ENCODE measurements at places on chromosomes 3 and 15.

- DNase-seq: no peak
Observed at GRCh38 chr15:40245666-40246450, 7.0 kb downstream of the PAK6 start.

DNA sequence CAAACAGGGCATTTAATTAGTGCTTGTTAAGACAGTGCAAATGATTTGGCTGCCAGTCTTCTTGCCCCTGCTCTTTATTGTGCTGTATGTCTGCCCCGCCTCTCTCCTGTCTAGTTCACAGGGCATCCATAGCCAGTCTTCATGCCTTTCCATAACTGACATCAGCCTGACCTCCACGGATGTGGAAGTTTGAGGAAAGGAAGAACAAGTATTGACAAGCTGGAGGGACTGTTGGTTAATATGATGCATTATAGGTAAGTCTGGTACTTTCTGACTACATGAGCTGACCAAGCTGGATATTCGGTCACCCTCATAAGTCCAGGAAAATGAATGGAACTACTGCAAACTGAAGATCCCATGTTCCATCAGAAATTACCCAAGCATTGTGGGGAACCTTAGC, 325.9 kb downstream of the TIGIT start:
- no peak for DNase-seq

- DNase-seq: no peak
Observed at GRCh38 chr15:40252141-40252437, 13.2 kb downstream of the PAK6 start.

DNA sequence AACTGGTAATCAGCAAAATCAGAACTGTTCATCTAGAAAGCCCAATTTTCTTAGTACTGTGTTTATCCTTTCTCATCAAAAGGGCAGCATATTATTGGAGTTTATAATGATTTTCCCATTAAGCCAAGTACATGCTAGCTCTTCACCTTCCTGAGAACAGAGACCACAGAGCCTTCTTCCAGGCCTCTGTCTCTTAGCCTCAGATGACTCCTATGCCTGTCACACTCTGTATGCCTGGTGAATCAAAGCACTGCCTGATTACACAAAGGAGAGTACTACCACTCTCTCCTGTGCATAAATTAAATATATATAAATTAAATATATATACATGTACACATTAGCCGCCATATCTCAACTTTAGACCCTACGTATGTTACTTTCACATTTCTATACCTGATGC, 636.1 kb downstream of the NTRK3 start:
- DNase-seq: no peak

GRCh38 chr3:127049393-127049792, 66.5 kb downstream of the PLXNA1 start:
- no peak for DNase-seq

- DNase-seq: no peak
Observed at GRCh38 chr3:111608383-111608782, 13.2 kb upstream of the ZBED2 start.

DNA sequence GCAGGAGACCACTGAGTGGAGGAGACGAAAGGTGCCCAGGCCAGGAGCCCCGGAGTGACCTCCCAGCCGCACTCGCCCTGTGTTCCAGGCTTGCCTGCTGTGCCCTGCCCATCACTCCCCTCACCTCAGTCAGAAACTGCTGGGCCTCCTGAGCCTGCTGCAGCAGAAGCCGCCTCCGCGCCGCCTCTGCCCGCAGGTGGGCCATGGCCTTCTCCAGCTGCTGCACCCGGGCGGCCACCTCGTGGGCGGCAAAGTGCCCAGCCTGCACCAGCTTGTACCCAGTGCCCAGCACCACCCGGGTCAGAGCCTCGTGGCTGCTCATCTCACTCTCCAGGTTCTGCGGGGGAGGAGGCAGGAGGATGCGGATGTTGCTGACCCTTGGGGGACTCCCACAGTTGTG, 17.6 kb downstream of the PLA2G4B start:
- no peak for DNase-seq
